ENCODE measurements at places on chromosomes 6 and 20.

DNA sequence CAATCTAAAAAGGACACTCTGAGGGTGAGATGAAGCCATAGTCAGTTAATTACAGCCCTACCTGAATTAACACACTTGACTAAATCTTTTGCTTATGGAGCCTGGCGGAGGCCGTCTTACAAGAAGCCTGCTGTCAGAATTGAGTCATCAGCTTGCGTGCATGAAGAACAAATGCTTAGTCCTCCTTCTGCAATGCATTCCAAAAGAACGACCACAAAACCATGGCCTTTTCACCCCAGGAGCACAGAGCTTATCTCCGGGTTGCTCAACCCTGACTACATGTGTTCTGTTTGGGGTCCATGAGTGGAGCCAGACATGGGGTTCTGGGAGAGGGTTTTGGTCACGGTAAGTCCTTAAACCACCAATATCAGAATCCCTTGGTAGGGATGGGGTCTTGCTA, 318.1 kb downstream of the CLIC5 start:
- no peak overlapping the region for H3K27ac ChIP-seq
- no peak for DNase-seq
- no peaks in the 10 kb centered on the region for H3K4me1 ChIP-seq
- no peaks in the 10 kb centered on the region for H3K27me3 ChIP-seq
- H3K36me3 ChIP-seq, result no peaks in the 10 kb centered on the region

DNA sequence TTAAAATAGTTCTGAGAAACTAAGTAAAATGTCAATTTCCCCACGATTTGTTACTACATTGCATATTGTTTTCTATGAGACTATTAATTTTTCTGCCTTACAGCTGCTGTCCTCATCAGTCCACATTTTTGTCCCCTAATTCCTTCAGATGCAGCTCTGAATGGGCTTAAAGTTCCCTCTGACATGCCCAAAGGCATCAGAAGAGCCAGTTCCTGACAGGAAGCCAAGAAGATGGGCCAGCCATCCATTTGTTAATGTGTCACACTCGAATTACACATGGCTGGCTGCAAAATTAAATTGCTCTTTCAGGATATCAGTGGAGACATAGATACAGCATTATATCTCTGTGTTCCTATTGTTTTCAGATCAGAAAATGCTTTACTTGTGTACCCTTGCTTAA, 1223.0 kb downstream of the EPHA7 start:
- no peak overlapping the region for H3K27ac ChIP-seq
- DNase-seq, result no peak
- H3K4me3 ChIP-seq, result no peak overlapping the region
- H3K4me1 ChIP-seq, result no peaks in the 10 kb centered on the region
- no peaks in the 10 kb centered on the region for H3K36me3 ChIP-seq
- no peaks in the 10 kb centered on the region for H3K27me3 ChIP-seq

DNA sequence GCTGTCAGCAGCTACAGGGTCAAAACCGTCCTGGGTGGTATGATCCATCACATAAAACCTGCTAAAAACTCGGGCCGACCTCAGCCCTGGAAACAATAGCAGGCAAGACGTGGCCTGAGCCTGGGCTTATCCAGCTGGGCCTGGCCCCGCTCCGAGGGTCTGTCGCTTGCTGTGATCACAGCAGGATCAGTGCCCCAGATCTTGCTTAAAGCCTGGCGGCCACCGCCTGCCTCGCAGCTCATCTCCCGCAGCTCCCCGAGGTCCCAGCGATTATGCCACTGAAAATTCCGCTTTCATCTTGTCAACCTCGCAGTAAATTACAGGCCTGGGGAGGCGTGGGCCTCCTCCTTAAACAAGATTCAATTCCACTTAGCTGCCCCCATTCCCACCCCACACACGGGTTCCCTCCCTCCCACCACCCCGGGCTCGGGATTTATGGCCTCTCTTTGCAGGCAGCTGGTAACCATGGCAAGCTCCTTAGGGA, 40.1 kb downstream of the CDH22 start:
- H3K27me3 ChIP-seq, result peaks cover 7% of the 10 kb centered on the region
- no peak overlapping the region for H3K4me3 ChIP-seq
- no peaks in the 10 kb centered on the region for H3K4me1 ChIP-seq
- no peaks in the 10 kb centered on the region for H3K36me3 ChIP-seq

GRCh38 chr6:161405418-161405817, 131.6 kb upstream of the AGPAT4 start:
- no peaks in the 10 kb centered on the region for H3K36me3 ChIP-seq
- H3K4me1 ChIP-seq, result 0 out of 2 replicates have a peak, but pooled peaks cover 3% of the 10 kb centered on the region
- no peak overlapping the region for H3K27ac ChIP-seq
- DNase-seq, result no peak

DNA sequence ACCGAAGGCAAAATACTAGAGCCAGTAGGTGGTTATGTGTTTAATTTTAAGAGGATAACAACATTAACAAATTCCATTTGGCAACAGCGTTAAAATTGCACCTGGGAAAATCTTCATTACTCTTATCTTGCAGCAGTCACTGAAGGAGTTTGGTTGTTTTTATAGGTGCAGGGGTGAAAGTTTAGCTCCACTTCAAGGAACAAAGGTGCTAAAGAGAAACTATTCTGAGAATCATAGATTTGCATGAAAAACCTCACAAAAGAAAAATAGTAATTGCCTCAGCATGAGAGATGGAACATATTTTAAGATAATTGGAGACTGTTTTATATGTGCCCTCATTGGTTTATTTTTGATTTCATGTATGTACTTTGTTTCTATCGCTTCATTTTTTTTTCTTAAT, 444.4 kb downstream of the UTRN start:
- H3K27ac ChIP-seq, result no peak overlapping the region
- no peak overlapping the region for H3K4me3 ChIP-seq
- peaks cover 6% of the 10 kb centered on the region for H3K36me3 ChIP-seq
- H3K27me3 ChIP-seq, result no peaks in the 10 kb centered on the region

GRCh38 chr6:37396571-37397180, 36.3 kb upstream of the CMTR1 start:
- DNase-seq, result no peak
- no peak overlapping the region for H3K4me3 ChIP-seq
- H3K27ac ChIP-seq, result no peak overlapping the region
- H3K36me3 ChIP-seq, result no peaks in the 10 kb centered on the region
- H3K27me3 ChIP-seq, result no peaks in the 10 kb centered on the region

DNA sequence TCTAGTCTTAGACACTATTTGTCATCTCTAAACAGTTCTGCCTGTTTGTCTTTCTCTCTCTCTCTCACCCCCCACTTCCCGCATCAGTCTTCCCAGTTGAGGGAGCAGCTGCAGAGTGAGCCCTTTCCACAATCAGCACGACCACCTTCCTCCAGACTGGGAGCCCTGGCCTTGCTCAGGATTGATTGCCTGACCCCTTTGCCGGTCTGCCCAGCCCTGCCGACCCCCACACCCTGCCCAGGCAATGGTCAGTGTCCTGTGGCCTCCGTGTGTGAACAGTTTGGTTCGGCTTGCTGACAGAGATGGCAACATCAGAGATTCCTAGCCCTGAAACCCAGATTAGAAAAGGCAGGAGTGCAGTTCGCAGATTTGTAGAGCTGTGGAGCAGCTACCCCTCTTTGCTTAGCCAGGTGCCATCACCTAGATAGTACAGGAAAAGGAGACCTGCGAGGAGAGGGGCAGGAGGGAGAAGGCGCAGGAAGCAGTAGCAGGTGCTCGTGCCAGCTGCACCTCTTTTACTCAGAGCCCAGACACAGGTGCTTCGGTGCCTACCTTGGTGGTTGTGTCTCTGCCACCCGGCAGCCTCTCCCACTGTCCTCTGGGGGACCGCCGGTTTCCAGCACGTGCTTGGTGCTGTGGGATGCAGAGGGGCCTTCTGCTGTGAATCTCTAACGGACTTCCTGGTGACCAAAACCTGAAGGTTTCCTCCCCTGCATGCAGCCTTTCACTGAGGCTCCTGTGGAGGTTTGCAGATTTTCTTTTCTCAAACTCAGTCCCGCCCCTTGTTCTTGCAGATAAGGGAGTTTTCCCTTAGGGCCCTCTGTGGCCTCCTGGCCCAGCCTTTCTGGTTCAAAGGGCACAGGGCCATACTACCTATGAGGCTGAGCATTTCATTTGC, 92.4 kb downstream of the SCML4 start:
- 0 out of 2 replicates have a peak, but pooled peaks cover 3% of the 10 kb centered on the region for H3K4me1 ChIP-seq
- no peak overlapping the region for H3K27ac ChIP-seq
- no peaks in the 10 kb centered on the region for H3K36me3 ChIP-seq
- DNase-seq, result no peak
- H3K4me3 ChIP-seq, result no peak overlapping the region

- H3K4me1 ChIP-seq, result no peaks in the 10 kb centered on the region
- H3K4me3 ChIP-seq, result no peak overlapping the region
- H3K36me3 ChIP-seq, result no peaks in the 10 kb centered on the region
- H3K27ac ChIP-seq, result no peak overlapping the region
- no peak for DNase-seq
Observed at GRCh38 chr6:38375341-38375740, 264.4 kb downstream of the BTBD9 start.

DNA sequence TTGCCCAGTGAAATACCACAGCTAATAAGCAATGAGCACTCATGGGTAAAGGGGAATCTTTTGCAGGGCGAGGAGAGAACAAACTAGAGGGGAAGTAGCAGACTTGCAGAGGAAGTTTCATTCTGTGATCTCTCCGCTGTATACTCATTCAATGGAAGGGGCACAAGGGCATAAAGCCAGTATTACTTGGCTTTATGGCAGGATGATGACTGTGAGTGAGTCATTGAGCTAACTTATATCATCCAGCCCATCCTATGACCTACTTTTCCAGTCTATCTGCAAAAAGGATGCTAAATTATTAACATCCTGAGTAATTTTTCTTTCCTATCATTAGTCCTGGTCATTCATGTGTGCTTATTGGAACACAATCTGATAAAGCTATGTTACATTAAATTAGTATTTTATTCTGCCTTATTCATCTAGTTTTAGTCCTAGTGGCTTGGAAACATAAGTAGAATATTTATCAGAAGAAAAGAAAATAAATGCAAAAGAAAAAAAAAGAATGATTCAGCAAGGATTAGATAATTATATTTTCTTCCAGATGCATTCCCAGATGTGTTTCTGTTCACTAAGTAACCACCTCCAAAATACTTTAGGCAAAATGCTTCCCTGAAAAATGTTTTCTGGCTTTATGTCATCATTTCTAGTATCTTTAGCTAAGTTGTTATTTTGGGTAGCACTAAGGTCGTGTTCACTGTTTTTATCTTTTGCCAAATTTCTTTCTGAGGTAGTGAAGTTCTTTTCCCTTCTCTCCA, 471.7 kb downstream of the CDKAL1 start:
- peak overlapping the region; percentile 23 for H3K27ac ChIP-seq
- H3K4me3 ChIP-seq, result no peak overlapping the region
- no peaks in the 10 kb centered on the region for H3K27me3 ChIP-seq
- DNase-seq, result peak; percentile 86

- H3K27ac ChIP-seq, result no peak overlapping the region
- no peaks in the 10 kb centered on the region for H3K27me3 ChIP-seq
- H3K4me1 ChIP-seq, result no peaks in the 10 kb centered on the region
- H3K4me3 ChIP-seq, result no peak overlapping the region
Observed at GRCh38 chr6:149261364-149262040, 56.0 kb upstream of the TAB2 start.

- DNase-seq, result no peak
- no peaks in the 10 kb centered on the region for H3K27me3 ChIP-seq
- H3K4me1 ChIP-seq, result no peaks in the 10 kb centered on the region
Observed at GRCh38 chr20:17698384-17698783, 1.4 kb upstream of the BANF2 start.

GRCh38 chr20:35604449-35604747, 11.2 kb upstream of the SPAG4 start:
- no peaks in the 10 kb centered on the region for H3K36me3 ChIP-seq
- no peak overlapping the region for H3K27ac ChIP-seq
- no peak overlapping the region for H3K4me3 ChIP-seq
- no peak for DNase-seq
- H3K4me1 ChIP-seq, result no peaks in the 10 kb centered on the region

GRCh38 chr6:48087448-48087847, 23.5 kb downstream of the PTCHD4 start:
- no peaks in the 10 kb centered on the region for H3K27me3 ChIP-seq
- no peak overlapping the region for H3K4me3 ChIP-seq
- peak; percentile 20 for DNase-seq

GRCh38 chr20:50111120-50111828, 1.7 kb downstream of the UBE2V1 start:
- H3K4me3 ChIP-seq, result peak overlapping the region; percentile 91
- H3K36me3 ChIP-seq, result no peaks in the 10 kb centered on the region
- H3K27ac ChIP-seq, result peak overlapping the region; percentile 96
- peaks cover 70% of the 10 kb centered on the region for H3K4me1 ChIP-seq

GRCh38 chr6:44219053-44219814, 2.5 kb downstream of the MYMX start:
- no peak for DNase-seq
- H3K27me3 ChIP-seq, result no peaks in the 10 kb centered on the region
- peak overlapping the region; percentile 57 for H3K4me3 ChIP-seq
- H3K4me1 ChIP-seq, result peaks cover 46% of the 10 kb centered on the region

- peak overlapping the region; percentile 58 for H3K27ac ChIP-seq
- H3K4me3 ChIP-seq, result no peak overlapping the region
- no peak for DNase-seq
- H3K36me3 ChIP-seq, result no peaks in the 10 kb centered on the region
- H3K4me1 ChIP-seq, result no peaks in the 10 kb centered on the region
- no peaks in the 10 kb centered on the region for H3K27me3 ChIP-seq
Observed at GRCh38 chr6:12490904-12491571, 200.9 kb downstream of the EDN1 start.

GRCh38 chr6:7270320-7271204, 42.4 kb downstream of the SSR1 start:
- no peaks in the 10 kb centered on the region for H3K4me1 ChIP-seq
- no peaks in the 10 kb centered on the region for H3K27me3 ChIP-seq
- H3K4me3 ChIP-seq, result no peak overlapping the region
- H3K36me3 ChIP-seq, result no peaks in the 10 kb centered on the region
- H3K27ac ChIP-seq, result no peak overlapping the region

- H3K27ac ChIP-seq, result no peak overlapping the region
- no peaks in the 10 kb centered on the region for H3K27me3 ChIP-seq
- DNase-seq, result no peak
- H3K36me3 ChIP-seq, result no peaks in the 10 kb centered on the region
- no peak overlapping the region for H3K4me3 ChIP-seq
Observed at GRCh38 chr6:90983462-90983861, 396.6 kb upstream of the MAP3K7 start.

DNA sequence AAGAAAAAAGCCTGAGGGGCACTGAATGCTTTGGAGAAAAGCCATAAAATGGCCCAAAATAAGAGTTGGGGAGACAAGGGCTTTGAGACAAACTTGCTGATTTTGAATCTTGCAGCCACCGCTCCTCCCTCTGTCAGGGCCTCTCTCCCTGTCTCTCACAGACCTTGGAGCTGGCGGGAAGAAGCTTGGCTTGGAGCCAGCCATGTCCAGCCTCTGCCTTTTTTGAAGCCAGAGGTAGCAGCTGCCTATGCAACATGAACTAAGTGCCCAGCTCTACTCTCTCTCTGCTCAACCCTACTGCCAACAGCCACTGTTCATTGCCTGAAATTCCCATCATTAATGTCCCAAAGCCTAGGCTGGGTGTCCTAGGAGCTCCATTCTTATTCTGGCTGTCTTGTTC, 63.7 kb upstream of the CTNNBL1 start:
- H3K4me1 ChIP-seq, result no peaks in the 10 kb centered on the region
- no peak overlapping the region for H3K4me3 ChIP-seq
- no peak for DNase-seq
- peaks cover 21% of the 10 kb centered on the region for H3K27me3 ChIP-seq

GRCh38 chr20:13671916-13672378, 33.2 kb upstream of the TASP1 start:
- DNase-seq, result no peak
- no peak overlapping the region for H3K27ac ChIP-seq
- H3K4me1 ChIP-seq, result no peaks in the 10 kb centered on the region
- no peaks in the 10 kb centered on the region for H3K36me3 ChIP-seq
